ENCODE measurements at places on chromosomes 16 and 17.

DNA sequence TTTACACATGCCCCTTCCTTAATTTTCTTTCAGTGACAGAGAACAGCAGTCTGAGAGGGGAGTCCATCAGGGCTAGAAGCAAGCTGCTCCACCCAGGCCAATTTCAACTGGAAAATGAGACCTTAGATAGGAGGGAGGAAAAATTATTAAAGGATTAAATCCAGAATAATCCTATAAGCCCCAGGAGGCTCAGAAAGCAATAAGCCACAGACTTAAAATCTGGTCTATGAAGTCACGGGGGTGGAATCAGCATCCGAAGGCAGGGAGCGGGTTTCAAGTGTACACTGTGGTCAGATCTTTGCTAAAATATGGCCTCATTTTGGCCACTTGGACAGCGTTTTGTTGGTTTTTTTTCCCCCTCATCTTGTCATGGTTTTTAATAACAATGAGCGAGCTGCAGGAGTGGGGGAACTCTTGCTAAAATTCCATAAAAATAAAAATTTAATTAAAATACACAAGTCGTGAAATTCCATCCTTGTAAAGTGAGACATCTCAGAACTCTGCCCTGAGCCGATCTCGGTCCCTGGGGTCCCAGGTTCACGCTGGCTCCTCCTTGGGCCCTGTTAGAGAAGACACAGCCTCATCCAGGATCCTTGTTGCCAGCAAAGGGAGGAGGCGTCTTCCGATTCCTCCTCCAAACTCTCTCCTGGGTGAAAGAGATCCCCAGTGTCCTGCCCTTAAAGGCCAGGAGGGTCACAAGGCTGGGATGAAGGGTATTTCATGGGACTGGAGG, 51.6 kb upstream of the ETV4 start:
- no peak for DNase-seq

- no peak for DNase-seq
Observed at GRCh38 chr17:62110923-62111484, 45.9 kb upstream of the MED13 start.

DNA sequence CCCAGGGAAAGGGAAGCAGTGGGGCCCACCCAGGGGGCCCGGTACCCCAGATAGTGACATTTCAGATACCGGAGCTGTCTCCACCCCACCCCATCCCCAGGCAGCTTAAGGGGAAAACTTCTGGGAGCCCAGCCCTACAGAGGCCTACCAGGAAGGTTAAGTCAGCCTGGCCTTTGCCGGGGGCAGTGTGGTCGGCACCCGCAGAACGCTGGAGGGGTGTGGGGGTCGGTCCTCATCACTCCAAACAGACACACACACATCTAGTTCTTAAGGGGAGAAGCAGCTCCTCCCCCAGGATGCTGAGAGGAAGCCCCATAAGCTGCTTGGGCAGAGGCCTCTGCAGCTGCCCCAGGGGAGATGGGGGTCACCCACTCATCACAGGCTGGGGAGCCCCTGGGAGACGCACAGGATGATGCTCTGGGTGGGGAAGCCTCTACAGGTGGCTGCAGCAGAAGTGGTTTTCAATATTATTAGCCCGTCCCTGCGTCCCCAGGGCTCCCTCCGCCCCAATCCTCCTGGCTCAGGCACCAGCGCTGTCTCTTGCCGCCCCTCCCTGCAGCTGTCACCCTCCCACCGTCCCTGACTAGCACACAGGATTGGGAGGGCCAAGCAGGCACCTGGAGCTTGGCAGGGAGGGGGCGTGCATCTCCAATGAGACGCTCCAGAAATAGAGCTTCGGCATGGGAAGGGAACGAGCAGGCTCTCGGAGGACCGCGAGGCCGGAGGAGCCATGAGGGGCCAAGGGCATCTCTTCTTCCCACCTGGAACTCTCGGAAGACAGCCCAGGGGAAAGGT, 1.4 kb upstream of the ABR start:
- no peak for DNase-seq

DNA sequence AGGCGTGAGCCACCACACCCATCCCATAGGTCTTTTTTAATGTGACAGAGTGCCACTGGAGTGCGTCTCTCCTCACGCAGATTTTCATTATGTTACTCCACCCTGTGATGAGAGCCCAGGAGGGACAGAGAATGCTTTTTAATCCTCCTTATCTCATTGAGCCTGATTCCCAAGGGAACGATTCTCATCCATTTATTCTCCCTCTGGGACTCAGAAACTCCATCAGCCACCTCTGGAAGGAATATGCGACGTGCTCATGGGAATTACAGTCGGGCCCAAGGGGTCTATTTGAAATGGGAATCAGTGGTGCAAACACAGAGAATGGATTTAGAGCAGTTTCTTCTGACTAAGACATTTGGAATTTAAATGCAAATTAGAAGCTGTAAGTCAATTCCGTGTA, 155.9 kb upstream of the HSBP1 start:
- no peak for DNase-seq

DNA sequence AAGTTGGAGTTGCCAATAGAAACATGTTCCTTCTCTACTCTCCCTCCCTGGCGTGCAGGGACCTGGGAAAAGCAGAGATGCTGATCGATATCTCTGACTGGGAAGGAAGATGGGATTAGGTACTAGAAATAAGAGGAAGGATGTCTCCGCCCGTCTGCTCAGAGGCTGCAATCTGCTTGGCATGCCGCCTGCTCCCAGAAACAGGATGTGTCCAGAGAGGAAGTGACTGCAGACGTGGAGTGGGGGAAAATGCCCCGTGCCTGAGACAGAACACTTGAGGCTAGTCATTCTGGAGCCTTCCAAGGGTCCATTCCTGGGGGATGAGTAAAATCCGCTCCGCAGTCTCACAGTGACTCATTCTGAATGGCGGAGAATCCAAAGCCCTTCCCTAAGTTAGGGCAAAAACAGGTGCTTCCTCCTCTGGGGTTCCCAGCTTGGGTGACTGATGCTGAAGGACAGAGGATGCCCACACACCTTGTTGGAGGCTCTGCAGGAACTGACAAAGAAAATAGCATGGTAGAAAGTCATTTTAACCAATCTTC, 45.0 kb upstream of the SMURF2 start:
- DNase-seq = no peak

GRCh38 chr17:36807496-36808179, 129.6 kb upstream of the LHX1 start:
- no peak for DNase-seq

- DNase-seq = no peak
Observed at GRCh38 chr17:66755101-66755943, 79.6 kb upstream of the CACNG5 start.

- DNase-seq = no peak
Observed at GRCh38 chr17:68290955-68291835, at the start of the genes ARSG and SLC16A6. Gene ARSG, plus strand, starts transcription at chr17:68291495. Its CDS starts 15,999 bp downstream, at chr17:68307494. Gene SLC16A6, minus strand, starts transcription at chr17:68291127. Its CDS starts 12,807 bp downstream, at chr17:68278320.

DNA sequence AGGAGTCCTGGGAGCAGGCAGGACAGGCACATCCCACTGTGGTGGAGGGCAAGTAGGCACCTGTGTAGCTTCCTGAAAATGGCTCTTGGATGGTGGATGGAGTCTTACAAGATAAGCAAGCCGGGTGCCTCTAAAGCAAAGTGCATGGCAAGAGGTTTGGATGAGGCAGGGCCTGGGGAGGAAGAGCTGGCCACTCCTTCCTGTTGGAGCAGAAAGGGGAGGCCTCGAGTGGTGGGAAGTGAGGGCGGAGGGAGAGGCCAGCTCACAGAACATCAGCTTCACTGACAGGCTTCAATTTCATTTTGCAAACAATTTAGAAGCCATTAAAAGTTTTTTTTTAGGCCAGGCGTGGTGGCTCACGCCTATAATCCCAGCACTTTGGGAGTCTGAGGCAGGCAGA, 31.0 kb downstream of the CD300A start:
- no peak for DNase-seq

GRCh38 chr16:9316615-9317014, 225.2 kb downstream of the HAPSTR1 start:
- no peak for DNase-seq
